Stimulated activated CD4-positive, alpha-beta T cell treated with anti-CD3 and anti-CD28 coated beads, Interleukin-1b, Interleukin-23, amount 100 ng/mL, for 1 hour (primary cell): ENCODE measurements at places on chromosomes 12 and 14.
A peak's percentile ranks its signal among the peaks of the same experiment; 100 is the strongest.

DNA sequence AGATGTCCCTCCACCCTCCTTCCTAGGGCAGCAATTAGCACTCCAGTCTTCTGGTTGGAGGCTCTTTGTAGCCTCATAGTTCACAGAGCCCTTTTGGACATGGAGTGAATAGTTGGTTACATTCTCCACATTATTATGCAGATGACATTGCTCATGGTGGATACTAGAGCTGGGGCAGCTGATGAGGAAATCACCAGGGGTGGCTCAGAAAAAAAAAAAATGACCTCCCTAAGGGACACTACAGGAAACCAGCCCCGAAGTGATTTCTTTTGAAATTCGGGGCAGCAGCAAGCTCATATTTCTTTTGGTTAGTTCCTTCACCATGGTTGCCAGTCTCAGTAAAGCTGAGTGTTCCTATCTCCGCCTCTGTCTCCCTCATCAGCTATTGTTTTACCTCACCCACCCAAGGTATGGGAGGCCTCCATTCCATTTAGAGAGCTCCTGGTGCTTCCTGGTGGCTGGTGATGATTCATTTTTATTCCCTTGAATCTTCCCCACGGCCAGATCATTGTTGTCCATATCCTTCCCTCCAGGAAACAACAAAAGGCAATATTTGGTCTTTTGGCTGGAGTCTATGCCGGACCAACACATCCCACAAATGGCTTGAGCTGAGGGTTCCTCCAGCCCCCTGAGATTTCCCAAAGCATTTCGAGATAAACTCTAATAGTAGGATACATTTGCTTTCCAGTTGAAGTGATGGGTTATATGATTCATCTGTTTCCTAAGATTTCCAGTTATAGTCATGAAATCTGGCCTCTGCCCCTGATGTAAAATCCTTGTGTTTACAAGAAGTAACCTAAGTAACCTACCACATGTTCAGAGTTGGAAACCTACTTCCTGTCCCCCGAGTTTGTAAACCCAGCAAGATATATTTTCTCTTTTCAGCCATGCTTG, 56.2 kb upstream of the NID2 start:
- no peak for DNase-seq

- no peak for DNase-seq
Observed at GRCh38 chr12:102756530-102756929, 160.5 kb downstream of the PAH start.

GRCh38 chr12:60920841-60921495, 1325.1 kb downstream of the SLC16A7 start:
- no peak for DNase-seq

DNA sequence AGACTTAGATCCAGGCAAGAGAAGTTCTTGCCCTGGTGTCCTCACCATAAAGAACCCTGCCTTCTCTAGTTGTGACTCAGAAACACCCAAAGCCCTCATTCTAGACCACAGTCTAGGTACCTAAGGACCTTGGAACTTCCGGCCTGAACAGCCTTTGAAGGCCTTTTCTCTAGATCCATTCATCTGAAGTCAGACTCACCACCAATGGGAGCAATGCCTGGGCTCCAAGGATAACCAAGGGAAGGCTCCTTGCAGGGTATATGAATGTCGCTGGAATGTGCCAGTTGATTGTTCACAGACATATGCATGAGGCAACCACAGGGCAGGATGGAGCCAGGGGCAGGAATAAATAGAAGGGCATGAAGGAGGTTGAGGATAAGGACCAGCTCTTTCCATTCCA, 86.3 kb downstream of the PLCZ1 start:
- DNase-seq: no peak

GRCh38 chr12:57899010-57899662, 42.2 kb upstream of the ATP23 start:
- DNase-seq: peak; percentile 53

DNA sequence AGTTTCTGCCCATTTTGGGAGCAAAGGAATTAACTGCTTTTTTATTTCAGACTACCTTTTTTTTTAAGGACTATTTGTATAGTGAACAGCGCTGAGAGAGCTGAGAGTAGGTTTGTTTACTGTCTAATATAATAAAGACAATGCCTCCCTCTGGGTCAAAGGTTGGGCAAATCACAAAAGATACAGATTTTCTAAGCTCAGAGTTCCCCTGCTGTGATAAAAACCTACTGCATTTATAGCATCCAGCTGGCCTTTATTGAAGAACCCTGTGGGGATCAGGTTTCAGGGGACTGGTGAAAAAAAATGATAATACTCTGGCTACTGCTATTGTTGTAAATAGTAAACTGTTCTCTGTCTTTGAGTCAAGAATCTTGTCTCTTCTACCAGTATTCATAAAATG, 28.7 kb downstream of the CCDC59 start:
- DNase-seq: no peak
